ENCODE measurements at places on chromosomes 4 and X.

- no peak for DNase-seq
Measured at GRCh38 chr4:88952081-88952480, 104.9 kb downstream of the FAM13A start.

DNA sequence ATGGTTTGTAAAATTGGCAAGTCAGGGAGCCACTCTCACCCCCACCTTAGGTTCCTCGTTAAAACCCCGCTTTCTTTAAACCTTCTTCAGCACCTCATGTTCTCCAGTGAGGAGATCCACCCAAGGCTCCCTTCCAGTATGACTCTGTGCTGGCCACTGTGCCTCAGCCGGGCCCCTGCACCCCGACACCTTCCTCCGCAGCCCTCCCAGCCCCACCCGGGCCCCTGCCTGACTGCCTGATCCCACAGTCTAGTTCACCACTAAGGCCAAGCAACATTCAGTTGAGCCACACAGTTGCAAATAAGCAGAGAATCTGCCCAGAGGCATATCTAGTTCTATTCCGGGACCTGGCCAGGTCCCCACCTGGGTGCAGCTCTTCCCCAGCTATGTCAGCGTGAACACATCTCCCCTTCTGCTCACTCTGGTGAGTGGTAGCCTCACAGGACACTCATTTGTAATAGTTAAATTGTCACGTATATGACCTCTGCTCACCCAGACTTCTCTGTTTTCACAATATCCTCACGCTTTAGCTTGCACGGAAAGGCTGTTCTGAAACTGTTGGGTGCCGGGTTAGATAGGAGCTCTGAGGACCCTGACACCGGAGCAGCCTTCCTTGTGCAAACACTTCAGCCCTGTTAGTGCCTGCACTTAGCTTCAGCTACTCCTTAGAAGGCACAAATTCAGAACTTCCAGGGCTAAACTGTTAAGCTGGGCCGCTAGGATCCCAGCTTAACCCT is 146.8 kb downstream of the DCTD start:
- no peak for DNase-seq

GRCh38 chr4:155887847-155888570 is 15.5 kb upstream of the TDO2 start:
- no peak for DNase-seq

- no peak for DNase-seq
Measured at GRCh38 chrX:40144576-40144975, 46.8 kb upstream of the BCOR start.

GRCh38 chr4:66372706-66373105 is 702.4 kb upstream of the EPHA5 start:
- DNase-seq: no peak

DNA sequence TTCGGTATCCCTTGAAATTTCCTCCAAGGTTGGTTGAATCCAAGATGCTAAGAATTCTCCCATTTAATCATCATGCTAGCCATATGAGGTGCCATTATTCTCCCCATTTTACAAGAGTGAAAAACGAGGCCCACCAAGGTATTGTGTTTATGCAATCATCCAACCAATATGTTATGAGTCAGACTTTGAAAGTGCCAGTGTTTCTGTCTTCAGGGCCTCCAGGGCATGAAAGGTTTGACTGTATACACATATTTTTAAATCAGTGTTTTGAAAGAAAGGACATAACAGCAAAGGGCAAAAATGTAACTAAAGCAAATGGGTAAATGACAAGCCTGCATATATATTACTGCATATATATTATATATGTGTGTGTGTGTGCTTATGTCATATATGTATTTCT is 541.2 kb upstream of the SMIM31 start:
- no peak for DNase-seq

- no peak for DNase-seq
Measured at GRCh38 chr4:89439533-89439932, 131.9 kb upstream of the GPRIN3 start.

DNA sequence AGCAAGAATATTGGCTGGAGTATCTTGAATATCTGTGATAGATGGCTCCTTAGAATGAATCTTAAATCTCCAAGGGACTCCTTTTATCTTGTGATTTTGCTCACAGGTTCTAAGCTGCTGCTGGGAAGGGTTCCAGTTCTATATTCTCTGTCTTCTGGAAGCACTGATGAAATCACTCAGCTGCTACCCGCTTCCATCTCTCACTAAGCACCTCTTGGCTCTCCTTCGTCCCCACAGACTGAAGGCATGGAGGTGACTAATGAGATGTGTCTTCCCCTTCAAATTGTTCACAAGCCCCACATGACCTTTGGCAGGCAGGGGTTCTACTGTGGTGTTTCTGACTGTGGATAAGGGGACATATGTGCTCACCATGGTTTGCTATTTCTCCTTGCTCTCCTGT is 75.9 kb downstream of the C4orf51 start:
- DNase-seq: no peak

DNA sequence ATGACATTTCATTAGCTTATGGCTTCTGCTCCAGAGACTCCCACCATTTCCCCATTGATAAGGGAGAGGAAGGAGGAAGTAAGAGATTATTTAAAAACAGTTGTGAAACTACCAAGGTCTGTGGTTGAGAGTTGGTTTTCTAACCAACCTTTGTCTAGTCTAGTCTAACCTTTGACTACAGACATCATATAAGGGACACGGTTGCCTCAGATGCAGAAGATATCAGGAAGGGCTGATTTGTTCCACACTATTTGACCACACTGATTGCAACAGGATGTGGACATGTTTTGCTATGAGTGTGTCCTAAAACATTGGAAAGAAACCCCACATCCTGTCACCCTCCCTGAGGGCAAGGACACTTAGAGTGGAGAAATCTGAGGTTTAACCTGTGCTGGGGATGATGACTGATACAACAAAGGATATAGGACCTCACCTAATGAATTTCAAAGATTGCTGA is 53.0 kb downstream of the COQ2 start:
- DNase-seq: no peak

- no peak for DNase-seq
Measured at GRCh38 chrX:44178274-44179053, 165.0 kb downstream of the EFHC2 start.

Data from stimulated activated CD8-positive, alpha-beta memory T cell treated with anti-CD3 and anti-CD28 coated beads, Interleukin-15, amount 100 ng/mL, for 24 hours (primary cell).